Hypothalamus (tissue), 51 donors: ENCODE measurements at places on chromosomes 4 and X.

- no peak for DNase-seq
These were observed 17.9 kb upstream of the ADD1 start for GRCh38 chr4:2825740-2826139.

- no peak for DNase-seq
These were observed 58.7 kb downstream of the ZFYVE28 start for GRCh38 chr4:2359591-2360395.

DNA sequence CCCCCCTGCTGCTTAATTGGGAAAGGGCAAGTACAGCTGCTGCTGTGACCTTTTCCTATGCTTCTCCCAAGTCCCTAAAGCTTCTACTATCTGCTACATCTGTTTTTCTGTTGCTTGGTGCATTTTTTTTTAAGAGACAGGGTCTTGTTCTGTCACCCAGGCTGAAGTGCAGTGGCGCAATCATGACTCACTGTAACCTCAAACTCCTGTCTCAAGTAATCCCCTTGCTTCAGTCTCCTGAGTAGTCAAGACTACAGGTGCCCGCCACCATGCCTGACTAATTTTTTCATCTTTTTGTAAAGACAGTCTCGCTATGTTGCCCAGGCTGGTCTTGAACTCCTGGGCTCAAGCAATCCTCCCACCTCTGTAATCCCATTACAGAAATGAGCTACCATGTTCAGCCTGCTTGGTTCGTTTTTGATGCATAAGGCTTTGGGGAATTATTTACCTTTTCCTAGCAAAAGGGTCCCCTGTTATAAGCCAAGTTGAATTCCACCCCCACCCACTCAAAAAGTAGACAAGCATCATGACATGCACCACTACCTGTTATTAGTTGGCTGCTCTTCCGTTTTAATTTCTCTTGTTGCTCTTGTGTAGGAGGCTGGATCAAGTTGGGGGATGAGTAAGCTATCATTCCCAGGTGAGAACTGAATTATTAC is 39.6 kb downstream of the DGKK start:
- DNase-seq: no peak

GRCh38 chr4:118821590-118822293 is 14.2 kb downstream of the SEC24D start:
- DNase-seq: no peak

GRCh38 chr4:26938516-26938915 is 77.9 kb downstream of the STIM2 start:
- DNase-seq: no peak

- no peak for DNase-seq
These were observed 1019.3 kb upstream of the GRID2 start for GRCh38 chr4:91284480-91284879.

DNA sequence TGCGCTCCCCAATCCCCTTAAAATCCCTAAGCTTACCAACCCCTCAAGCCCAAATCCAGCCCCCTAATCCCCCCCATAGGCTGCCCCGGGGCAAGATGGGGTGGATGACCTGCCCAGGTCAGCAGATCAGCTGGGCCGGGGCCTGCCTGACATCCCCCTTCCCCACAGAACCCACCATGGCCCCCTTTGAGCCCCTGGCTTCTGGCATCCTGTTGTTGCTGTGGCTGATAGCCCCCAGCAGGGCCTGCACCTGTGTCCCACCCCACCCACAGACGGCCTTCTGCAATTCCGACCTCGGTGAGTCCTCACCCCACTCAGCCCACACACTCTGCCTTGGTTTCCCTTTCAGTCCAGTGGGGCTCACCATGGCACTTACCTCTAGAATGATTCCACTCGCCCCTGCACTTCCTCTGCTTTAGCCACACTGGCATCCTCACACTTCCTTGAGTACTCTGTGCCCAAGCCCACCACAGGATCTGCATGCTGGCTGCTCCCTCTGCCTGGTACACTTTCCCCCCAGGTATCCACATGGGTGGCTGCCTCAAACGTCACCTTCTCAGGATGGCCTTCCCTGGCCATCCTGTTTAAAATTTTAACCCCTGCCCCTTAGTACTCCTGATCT is 1.1 kb downstream of the TIMP1 start:
- DNase-seq: no peak

DNA sequence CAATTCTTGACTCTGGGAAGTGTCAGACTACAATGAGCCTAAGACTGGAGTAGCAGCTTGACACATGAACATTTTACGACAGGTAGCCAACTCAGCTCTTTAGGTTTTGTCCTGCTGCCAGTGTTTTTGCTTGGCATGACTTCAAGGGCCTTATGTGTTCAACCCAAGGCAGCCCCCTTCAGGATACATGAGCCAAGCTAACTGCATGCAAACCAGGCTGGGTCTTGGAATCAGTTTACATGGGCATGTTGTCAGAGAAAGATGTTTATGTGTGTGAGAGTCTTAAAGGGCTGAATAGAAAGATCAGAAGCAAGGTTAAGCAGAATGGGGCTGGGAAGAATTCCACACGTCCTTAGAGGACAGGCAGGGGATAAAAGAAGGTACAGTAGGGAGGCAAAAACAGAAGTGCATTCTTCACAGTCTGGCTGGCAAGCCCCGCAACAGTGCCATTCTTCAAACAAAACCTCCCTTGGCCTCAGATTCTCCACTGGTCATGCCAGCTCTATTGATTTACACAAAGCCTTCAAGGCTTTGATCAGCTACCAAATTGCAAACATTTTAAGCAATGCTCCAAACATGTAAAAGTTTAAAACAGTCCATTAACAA is 97.3 kb downstream of the NKX6-1 start:
- no peak for DNase-seq

DNA sequence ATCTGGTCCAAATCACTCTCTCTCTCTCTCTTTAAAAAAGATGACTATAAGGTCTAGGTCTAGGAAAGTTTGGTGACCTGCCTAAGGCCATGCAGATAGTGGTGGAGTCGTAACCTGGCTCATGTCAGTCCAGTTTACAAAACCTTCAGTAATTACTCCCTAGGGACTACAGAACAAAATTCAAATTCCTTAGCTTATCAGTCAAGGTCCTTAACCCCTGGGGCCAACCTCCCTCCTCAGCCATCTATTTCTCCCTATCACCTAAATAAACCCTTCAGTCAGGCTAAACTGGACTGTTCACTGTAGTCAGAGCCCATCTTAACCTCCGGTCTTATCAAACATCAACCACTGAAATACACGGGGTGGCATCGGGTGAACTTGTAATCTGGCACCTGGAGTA is 68.9 kb downstream of the MAP3K15 start:
- DNase-seq: no peak

DNA sequence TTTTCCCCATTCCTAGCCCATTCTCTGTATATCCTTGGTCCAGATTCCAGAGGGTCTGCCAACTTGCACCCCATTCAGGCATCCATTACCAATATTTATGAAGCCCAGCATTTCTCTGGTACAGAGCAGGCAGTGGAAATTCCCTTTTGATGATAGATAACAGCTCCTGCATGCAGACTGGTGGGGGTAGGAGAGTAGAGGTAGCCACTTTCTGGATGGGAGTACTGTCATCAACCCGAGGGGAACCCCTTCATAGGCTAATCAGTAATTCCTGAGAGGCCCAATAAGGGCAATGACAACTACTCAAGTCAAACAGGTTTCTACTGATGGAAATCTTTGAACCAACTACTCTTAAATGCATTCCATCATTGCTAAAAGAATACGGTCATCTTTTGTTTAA is 63.7 kb downstream of the COL25A1 start:
- DNase-seq: no peak

- no peak for DNase-seq
These were observed 1293.9 kb downstream of the FSTL5 start for GRCh38 chr4:160869899-160870298.

DNA sequence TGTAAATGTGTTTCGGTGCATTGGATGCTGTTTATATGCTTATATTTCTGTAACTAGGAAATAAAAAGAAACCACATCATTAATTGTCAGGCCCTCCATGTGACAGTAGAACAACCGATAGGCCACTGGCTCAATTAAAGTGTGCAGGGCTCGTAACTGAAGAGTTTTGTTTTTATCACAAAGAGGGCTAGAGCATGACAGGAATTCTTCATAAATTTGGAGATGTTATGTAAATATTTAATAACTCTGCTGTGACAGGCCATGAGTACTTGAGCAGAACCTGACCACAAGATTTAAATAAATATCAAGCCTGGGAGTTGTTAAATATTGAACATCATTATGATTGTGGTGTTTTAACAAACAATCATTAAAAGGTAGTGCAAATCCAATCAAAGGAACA is 55.9 kb downstream of the MID1 start:
- no peak for DNase-seq

- DNase-seq: no peak
These were observed 601.2 kb upstream of the GNPDA2 start for GRCh38 chr4:45327544-45327943.

DNA sequence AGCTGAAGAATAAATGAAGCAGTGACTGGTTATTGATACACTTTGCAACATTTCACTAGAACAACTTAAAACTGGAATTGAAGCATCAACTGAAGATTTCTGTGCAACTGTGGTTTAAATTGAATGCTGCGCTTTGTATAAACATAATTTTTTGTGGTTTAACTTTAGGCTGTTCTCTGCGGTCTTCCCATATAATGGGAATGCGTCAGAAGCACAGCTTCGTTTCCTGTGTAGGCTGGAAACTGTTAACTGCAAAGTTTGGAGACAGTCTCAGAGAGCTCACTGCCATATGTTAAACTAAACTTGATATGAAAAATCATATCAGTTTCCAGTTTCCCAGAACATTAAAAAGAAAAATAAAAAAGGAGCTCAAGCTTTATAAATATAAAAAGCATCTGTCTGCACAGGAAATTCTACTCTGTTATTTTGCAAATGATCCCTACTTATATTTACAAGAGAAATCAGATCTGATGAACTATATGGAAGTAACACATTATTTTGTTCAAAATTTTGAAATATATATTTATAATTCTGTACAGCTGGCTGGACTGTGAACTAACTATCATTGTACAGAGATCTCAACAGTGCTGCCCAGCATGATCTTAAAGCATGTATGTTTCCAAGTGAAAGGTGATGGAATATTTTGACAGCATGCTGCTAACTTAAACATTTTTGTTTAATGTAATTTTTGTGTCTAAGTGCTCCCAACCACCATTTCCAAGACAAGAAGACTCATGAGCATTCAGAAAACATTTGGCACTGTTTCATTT is 139.9 kb downstream of the NDST3 start:
- DNase-seq: no peak

GRCh38 chrX:108064613-108065012 is 19.7 kb downstream of the VSIG1 start:
- no peak for DNase-seq

DNA sequence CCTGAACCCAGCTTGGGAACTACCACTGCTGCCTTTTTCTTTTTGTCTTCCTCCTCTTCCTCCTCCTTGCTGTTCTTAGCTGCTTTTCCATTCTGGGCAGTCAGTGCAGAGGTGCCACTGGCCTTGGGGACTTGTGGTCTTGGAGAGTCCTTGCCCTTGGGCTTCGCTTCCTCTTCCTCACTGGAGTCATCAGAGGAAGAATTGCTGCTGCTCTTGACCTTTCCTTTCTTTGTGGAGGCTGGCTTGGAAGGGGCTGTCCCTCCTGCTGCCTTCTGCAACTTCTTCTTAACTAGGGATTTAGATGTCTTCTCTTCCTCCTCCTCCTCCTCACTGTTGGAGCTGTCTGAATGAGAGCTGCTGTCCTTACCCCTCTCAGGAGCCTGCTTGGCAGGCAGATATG is 53.2 kb downstream of the FAM9B start:
- no peak for DNase-seq

GRCh38 chr4:53365121-53365485 is 758 bp downstream of the SCFD2 start:
- no peak for DNase-seq

DNA sequence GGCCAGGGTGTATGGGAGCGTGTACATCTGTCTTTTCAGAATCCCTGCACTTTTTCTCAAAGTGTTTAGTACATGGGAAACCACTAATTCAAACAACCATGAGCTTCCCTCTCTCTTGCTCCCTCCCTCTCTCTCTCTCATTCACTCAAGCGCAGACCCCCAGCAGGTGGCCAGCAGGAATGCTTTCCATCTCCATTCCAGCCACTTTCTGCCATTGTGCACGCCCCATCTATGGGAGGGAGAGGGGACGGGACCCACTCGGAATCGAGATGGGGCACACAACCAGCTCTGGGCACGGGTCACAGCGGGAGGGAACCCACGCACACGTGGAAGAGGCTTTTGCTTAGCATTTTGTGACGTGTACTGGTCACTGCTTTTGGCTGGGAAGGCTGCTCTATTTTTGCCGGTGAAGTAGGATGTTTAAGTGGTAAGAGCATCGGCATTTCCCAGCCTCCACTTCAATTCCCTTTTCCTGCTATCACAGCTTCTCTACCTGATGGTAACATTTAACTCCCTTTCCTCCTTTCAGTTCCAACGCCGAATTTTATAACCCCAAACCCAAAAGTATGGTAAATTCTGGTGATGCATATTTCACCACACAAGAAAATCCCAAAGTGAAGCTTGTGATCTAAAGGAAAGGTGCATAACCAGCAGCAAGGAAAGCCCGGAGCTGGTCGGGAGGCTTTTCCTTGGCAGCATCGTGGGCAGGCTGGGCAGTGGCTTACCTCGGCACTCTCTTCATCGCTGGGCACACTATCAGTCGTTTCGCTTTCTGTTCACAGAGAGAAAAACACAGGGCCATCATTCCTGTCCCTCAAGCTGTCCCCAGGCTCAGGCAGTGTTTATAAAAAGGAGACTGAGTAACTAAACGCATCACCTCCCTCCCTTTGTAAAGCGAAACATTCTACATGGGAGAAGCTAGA is 84.1 kb downstream of the IRF2 start:
- DNase-seq: no peak

GRCh38 chr4:19650903-19651864 is 600.5 kb upstream of the SLIT2 start:
- DNase-seq: no peak

GRCh38 chrX:147890756-147891155 is 21.0 kb upstream of the FMR1 start:
- DNase-seq: no peak

DNA sequence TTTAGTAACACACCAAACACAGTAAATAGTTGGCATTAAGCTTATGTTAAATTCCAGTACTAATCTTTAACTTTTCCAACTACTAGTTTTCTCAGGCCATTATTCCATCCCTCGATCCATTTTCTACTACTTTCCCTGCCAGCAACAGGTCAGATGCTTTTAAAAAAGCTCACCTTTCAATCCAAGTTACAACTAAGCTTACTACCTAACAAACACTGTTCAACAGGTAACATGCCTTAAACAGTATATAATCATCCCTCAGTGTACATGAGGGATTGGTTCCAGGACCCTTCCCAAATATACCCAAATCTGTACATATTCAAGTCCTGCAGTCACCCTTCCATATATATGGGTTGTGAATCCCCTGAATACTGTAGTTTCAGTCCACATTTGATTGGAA is 5.5 kb downstream of the CCNA2 start:
- no peak for DNase-seq

- no peak for DNase-seq
These were observed 528.3 kb upstream of the ZFP42 start for GRCh38 chr4:187467224-187467623.
